Right renal cortex interstitium (tissue), 3 donors: ENCODE measurements at places on chromosomes 4 and X. TPM values are rescaled to one million over a fixed set of nuclear protein-coding genes. Genes with fewer than 3 reads are reported as not detected.

GRCh38 chr4:95158626-95159025 lies 390.1 kb downstream of the UNC5C start:
- no peak for DNase-seq

GRCh38 chr4:151304755-151305154 lies 20.6 kb downstream of the SH3D19 start:
- DNase-seq = no peak

- no peak for DNase-seq
Observed at GRCh38 chr4:106522839-106523238, 154.3 kb upstream of the GIMD1 start.

GRCh38 chr4:154368060-154368459 lies 123.5 kb downstream of the DCHS2 start:
- no peak for DNase-seq

GRCh38 chrX:13506574-13506973 lies 62.8 kb upstream of the EGFL6 start:
- peak; percentile 6 for DNase-seq

DNA sequence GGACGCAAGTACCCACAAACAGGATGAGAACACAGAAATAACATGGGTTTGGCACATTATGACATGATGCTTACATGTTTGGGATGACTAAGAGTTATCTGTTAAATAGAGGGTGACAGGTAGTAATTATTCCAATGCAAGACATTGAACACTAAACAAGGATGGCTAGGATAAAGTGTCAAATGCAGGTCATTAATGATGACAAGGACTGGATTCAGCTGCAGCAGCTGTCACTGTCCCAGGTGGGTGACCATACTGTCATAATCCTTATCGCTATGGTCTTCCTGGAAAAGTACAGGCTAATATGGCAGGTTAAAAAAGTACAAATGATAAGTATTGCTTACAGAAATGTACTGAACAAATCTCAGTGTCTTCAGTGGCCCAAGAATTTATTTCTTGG lies 123.9 kb downstream of the ANTXR2 start:
- no peak for DNase-seq

GRCh38 chr4:85603437-85604336 lies 128.7 kb downstream of the ARHGAP24 start:
- no peak for DNase-seq

- no peak for DNase-seq
Observed at GRCh38 chrX:125895518-125895917, 270.6 kb downstream of the DCAF12L2 start.

DNA sequence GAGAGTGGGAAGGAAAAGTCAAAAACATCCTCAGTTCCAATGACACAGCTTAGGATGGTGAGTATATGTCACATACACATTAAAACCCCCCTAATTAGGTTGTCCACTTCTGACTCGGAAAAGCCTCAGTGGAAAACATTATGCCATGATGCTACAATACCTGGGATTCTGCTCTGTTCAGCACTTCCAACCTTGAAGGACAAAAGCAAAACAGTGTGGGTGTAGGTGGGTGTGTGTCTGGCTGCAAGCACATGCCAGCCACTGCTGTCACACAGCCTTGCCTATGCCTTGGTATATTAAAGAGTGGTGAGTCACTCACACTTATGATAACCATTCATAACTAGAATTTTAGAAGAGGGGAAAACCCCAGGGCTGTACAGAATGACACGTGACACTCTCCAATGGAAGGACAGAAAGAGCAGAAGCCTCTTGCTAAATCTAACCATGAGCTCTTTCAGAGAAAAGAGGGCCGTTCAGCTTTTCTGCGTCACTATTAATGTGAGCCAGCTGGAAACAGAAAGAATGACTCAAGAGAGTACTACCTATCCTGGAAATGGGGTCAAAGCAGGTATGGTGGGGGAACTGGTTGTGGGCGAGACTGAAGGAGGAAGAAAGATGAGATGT lies 159.6 kb downstream of the TET2 start:
- no peak for DNase-seq

- DNase-seq = no peak
Observed at GRCh38 chrX:47707031-47707780, 48.2 kb upstream of the UXT start.

- DNase-seq = no peak
Observed at GRCh38 chrX:133414406-133415275, 648 bp downstream of the GPC4 start.

DNA sequence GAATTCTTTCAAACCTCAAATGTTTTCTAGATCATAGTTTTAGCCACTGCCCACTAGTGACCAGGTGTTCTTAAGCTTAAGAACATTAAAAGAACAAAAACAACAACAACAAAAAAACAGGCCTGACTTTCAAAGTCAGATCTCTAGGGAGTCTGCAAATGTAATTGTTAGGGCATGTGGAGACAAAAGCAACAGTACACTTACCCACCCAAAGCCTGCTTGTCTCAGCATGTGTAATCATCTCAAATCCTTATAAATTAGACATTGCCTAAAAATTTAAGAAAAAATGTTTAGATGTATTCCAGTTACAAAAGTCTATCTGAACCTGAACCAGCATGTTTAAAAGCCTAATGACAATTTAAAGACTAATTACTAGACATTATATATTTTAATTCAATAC lies 79.9 kb downstream of the SLC7A11 start:
- DNase-seq = no peak

DNA sequence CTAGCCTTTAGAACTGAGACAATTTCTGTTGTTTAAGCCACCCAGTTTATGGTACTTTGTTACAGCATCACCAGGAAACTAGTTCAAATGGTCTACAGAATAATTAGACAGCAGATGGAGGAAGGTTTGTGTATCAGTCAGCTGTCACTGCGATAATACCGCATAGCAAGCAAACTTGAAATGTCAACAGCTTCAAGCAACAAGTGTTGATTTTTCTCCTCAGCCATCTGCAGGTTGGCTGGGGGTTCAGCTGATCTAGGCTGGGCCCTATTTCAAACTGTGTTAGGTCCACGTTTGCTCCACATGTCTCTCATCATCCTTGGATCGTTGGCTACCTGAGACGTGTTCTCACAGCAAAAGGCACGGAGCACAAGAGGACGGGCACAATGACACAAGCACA lies 19.2 kb upstream of the PHEX start:
- DNase-seq = no peak

DNA sequence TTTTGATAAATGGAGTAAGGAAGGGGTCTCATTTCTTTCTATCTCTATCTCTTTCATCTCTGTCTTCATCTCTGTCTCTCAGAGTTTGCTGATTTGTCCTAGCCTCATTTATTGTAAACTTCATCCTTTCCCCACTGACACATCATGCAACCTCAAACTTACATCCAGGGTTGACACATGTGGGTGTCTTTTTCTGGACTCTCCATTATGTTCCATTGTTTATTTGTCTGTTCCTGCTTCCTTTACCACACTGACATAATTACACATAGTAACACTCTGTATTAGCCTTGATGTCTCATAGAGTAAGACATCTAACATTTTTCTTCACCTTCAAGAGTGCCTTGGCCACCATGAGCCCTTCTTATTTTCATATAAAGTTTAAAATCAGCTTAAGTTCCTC lies 8.1 kb upstream of the SRD5A3 start:
- DNase-seq = no peak

- no peak for DNase-seq
Observed at GRCh38 chr4:53688186-53688790, 97.0 kb upstream of the LNX1 start.

- DNase-seq = no peak
Observed at GRCh38 chr4:88791274-88791673, 93.6 kb upstream of the NAP1L5 start.

DNA sequence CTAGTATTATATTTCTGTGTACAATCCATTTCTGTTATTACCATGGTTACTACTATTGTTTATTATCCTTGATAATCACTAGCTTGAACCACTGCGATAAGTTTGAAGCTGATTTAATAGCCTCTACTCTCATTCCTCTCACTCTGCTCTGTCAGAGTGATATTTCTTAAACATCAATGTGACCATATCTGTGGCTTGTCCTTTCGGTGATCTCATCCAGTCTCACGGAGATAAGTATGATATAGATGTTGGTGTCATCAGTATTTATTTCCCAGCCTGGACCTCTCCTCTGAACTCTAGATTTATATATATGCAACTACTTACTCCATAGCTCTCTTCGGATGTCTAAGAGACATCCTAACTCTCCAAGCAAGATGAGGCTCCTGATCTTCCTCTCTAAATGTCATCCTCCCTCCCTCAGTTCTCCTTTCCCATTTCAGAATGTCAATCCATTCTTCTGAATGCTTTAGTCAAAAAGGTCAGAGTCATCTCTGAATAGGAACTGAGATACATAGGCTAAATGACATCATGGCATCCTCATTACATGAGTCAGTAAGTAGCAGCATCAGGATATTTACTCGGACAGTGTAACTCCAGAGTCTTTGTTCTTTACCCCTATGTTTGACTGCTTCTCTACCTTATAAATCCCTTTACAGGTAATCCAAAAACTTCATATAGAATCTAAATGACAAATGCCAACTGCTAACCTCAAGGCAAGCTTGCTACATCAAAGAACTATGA lies 129.5 kb downstream of the PACRGL start:
- no peak for DNase-seq

DNA sequence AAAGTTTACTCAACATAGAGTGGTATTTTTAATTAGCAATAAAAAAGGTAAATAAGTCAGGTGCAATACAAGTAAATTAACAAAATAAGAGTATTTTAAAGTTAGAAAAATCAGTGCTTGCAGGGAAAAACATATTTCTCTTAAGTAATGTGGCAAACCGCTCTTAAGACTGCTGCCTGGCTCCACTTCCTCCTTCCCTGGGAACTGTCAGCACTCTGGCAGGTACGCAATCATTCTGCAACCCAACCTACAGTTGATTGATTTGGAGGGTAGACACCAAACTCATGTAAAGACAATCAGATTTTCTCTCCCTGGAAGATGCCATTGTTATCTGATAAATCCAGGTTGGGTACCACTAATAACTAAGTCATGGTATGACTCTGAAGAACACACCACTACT lies 63.9 kb downstream of the PPP3CA start:
- DNase-seq = no peak

DNA sequence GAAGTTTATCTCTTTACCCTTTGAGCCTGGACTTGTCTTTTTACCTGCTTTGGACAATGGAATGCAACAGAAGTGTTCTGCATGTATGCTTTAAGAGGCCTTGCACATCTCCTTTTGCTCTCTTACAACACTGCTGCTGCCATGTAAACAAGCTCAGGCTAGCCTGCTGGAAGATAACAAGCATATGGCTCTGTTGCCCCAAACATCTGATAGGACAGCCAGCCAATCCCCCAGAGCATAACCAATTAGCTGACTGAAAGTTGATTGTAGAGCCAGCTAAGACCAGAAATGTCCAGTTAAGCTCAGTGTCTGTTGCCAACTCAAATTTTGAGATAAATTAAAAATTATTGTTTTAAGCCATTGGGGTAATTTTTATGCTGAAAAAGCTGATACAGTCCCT lies 510.6 kb upstream of the CNKSR2 start:
- no peak for DNase-seq

DNA sequence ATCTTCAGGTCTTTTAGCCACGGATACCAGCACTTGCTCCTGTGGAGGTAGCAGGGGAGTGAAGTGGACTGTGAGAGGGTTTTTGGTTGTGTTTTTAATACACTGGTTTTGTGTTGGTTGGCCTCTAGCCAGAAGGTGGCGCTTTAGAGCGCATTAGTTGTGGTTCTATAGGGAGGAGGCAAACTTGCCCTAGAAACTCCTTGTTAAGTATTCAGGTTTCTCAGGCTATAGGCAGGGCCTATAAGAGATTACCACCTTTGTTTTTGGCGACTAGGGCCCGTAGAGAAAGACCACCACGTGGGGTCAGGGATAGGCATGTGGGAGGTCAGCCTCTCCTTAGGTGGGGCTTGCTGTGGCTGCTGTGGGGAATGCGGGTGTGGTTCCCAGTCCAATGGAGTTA lies 221.6 kb upstream of the SPANXN4 start:
- DNase-seq = no peak

GRCh38 chr4:94934201-94934600 lies 176.4 kb downstream of the BMPR1B start:
- DNase-seq = no peak

DNA sequence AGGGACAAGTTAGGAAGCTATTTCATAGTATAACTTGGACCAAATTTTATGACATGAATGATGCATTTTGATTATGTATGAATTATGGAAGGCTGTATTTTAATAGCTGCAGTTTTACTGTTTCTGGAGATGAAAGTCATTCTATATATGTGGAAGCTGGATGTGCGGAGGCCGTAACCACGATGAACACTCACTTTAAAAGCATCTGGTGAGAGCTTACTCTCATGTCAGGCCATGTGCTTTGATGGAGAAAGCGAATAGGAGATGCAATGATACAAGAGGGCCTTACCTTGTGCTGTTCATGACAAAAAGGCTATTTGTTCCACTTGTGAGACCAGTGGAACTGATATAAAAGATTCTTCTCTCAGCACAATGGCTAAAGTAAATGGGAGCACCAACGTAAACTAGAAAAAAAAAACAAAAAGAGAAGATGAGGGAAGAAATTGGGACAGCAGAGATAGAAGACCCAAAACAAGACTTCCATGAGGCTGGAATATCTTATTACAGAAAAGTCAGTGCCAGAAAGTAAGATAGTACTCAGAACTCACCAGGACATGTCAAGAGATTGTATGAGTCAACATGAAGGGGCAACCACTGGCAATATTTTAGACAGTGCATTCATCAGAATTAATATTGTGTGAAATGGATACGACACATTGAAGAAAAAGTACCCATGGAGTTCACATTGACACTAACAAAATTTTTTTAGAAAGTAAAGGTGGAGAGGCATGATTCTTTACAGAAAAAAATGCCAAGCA lies 63.3 kb upstream of the GAB1 start:
- no peak for DNase-seq

DNA sequence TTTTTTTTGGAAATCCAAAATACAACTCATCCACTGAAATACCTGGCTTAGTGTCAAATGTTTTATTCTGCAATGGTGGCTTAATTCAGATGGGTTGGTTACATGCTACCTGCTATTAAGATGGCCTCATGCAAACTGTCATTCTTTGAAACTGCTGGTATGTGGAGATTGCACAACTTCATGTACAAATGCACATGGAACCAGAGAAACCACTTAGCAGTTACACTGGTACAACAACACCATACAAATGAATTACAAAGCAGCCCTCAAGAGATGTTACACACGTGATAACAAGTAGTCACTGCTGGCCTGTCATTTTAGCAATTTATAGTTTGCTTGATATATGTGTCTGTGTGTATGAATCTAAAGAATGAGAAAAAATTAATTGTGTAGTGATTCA lies 84.6 kb upstream of the STS start:
- DNase-seq = no peak

Gene FAM47E
- polyA plus RNA-seq = 6.7 TPM

Gene CCSER1
- polyA plus RNA-seq = 21.2 TPM

Gene SERTM2
- not detected for polyA plus RNA-seq

Gene NUP62CL
- 15.0 TPM for polyA plus RNA-seq

Gene MAGT1
- 97.5 TPM for polyA plus RNA-seq

Gene RAB33A
- polyA plus RNA-seq = 0.50 TPM

Gene IL1RAPL2
- 1.1 TPM for polyA plus RNA-seq

Gene CXCL1
- polyA plus RNA-seq = 0.67 TPM

Gene TRIM75
- polyA plus RNA-seq = not detected

Gene LANCL3
- polyA plus RNA-seq = 0.11 TPM

Gene VSIG4
- polyA plus RNA-seq = 4.6 TPM

Gene PPM1K
- polyA plus RNA-seq = 14.3 TPM

Gene PRICKLE3
- 3.8 TPM for polyA plus RNA-seq

Gene ENAM
- polyA plus RNA-seq = 6.0 TPM

Gene SCFD2
- 14.5 TPM for polyA plus RNA-seq
